ENCODE measurements at places on chromosomes 16 and 17.

DNA sequence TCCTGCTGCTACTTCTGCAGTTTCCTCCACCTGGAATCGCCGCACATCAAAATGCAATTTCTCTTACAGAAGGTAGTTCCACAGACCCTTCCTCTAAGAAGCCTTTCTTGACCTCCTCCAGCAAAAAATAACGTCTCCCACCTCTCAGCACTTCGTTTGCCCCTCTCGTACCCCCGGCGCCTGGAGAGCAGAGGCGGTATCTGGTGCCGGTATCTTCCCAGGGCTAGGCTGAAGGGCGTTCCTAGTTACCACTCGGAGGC is 482 bp downstream of the DCTPP1 start:
- DNase-seq = no peak

DNA sequence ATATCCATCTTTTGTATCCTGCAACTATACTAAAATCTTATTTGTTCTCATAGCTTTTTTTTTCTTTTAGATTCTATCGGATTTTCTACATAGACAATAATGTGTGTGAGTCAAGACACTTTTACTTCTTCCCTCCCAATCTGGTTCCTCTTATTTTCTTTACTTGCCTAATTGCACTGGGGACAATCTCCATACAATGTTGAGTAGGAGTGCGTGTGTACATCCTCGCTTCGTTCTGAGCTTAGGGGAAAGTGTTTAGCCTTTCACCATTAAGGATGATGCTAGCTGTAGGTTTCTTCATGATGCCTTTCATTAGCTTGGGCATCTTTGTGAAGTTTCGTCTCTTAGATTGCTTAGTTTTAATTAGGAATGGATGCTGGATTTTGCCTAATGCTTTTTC is 2.9 kb downstream of the SPATA32 start:
- DNase-seq = no peak

GRCh38 chr17:63688396-63689020 is 11.4 kb downstream of the LIMD2 start:
- DNase-seq = no peak

GRCh38 chr16:89364606-89365005 is 125.8 kb downstream of the ANKRD11 start:
- no peak for DNase-seq

DNA sequence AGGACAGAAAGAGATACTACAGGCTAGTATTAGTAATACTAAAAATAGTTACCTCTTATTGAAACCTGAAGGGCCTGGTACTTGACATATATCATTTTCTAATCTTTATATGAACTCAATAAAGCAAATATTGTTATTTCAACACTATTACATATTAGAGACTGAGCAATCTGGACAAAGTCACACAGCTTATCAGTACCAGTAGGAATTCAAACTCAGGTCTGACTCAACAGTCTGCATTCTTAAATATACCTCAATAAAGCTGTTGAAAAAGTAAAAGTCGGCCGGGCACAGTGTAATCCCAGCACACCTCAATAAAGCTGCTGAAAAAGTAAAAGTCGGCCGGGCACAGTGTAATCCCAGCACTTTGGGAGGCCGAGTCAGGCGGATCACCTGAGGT is 67.4 kb downstream of the KANSL1 start:
- no peak for DNase-seq

GRCh38 chr17:77429369-77429968 is 288.7 kb downstream of the SEC14L1 start:
- DNase-seq = no peak

GRCh38 chr16:11875721-11876120 is 24.4 kb upstream of the RSL1D1 start:
- DNase-seq = no peak

All from activated CD4-positive, CD25-positive, alpha-beta regulatory T cell treated with anti-CD3 and anti-CD28 coated beads, Interleukin-2, amount 50 U/mL, for 16 hours (primary cell).